Heart left ventricle (tissue), 16 donors: ENCODE measurements at places on chromosomes 12 and 14.

- no peak overlapping the region for H3K4me3 ChIP-seq
- no peaks in the 10 kb centered on the region for H3K36me3 ChIP-seq
- DNase-seq: no peak
- H3K27me3 ChIP-seq: no peaks in the 10 kb centered on the region
Observed at GRCh38 chr12:92360543-92360942, 214.9 kb upstream of the BTG1 start.

GRCh38 chr12:40287369-40287975 is 62.7 kb downstream of the LRRK2 start:
- H3K27ac ChIP-seq: no peak overlapping the region
- no peak overlapping the region for H3K4me3 ChIP-seq
- no peaks in the 10 kb centered on the region for H3K27me3 ChIP-seq
- DNase-seq: no peak
- H3K4me1 ChIP-seq: no peaks in the 10 kb centered on the region

DNA sequence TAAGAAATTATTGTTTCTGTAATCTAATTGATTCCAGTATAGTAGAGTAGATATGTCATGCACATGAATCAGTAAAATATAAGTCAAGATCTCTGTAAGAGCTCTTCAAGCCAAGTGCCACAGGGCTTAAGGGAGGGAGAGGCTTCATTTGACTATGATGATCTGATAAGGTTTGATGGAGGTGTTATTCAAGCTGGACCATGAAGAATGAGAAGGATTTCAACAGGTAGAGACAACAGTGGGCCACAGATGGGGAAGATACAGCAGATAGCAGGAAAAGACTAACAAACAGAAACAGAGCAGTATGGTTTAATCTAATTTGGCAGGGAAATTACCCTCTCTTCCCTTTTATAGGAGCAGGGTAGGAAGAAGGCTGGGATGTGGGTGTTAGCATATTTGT is 40.6 kb upstream of the FKBP4 start:
- H3K27ac ChIP-seq: no peak overlapping the region
- peaks cover 3% of the 10 kb centered on the region for H3K4me1 ChIP-seq
- H3K27me3 ChIP-seq: peaks cover 3% of the 10 kb centered on the region
- H3K36me3 ChIP-seq: no peaks in the 10 kb centered on the region
- no peak overlapping the region for H3K4me3 ChIP-seq
- DNase-seq: no peak

DNA sequence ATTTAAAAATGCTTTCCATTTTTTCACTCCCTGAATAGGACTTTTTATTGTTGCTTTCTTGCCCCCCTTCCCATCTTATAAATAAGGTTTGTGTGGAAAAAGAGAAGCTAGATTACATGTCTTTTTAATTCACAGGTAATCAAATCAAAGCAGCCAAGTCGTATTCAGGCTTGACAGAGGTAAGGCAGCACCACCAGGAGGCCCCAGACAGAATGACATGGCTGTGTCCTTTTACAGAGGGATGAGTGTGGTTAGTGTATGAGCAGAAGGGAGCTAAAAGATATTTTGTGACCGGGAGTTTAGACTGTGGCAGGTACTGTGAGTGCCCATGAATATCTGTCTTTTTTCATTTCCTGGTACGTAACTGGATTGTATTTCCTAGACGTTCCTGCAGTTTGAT is 596.1 kb downstream of the ETNK1 start:
- H3K27ac ChIP-seq: no peak overlapping the region
- no peaks in the 10 kb centered on the region for H3K36me3 ChIP-seq
- DNase-seq: no peak
- peaks cover 5% of the 10 kb centered on the region for H3K4me1 ChIP-seq

- H3K27ac ChIP-seq: no peak overlapping the region
- DNase-seq: no peak
- H3K4me1 ChIP-seq: peaks cover 3% of the 10 kb centered on the region
- H3K36me3 ChIP-seq: no peaks in the 10 kb centered on the region
- no peaks in the 10 kb centered on the region for H3K27me3 ChIP-seq
- peak overlapping the region; percentile 64 for H3K4me3 ChIP-seq
Observed at GRCh38 chr14:31024010-31024480, 1.4 kb upstream of the AP4S1 start.

GRCh38 chr12:68695454-68695853 is 8.7 kb downstream of the NUP107 start:
- H3K4me3 ChIP-seq: no peak overlapping the region
- H3K4me1 ChIP-seq: no peaks in the 10 kb centered on the region
- DNase-seq: no peak
- no peaks in the 10 kb centered on the region for H3K27me3 ChIP-seq

GRCh38 chr14:54890788-54891187 is 11.8 kb downstream of the GCH1 start:
- H3K36me3 ChIP-seq: no peaks in the 10 kb centered on the region
- H3K4me3 ChIP-seq: no peak overlapping the region
- H3K27me3 ChIP-seq: no peaks in the 10 kb centered on the region
- H3K4me1 ChIP-seq: no peaks in the 10 kb centered on the region
- no peak for DNase-seq

- no peaks in the 10 kb centered on the region for H3K36me3 ChIP-seq
- H3K27ac ChIP-seq: no peak overlapping the region
- H3K4me3 ChIP-seq: no peak overlapping the region
- DNase-seq: no peak
Observed at GRCh38 chr14:61875483-61875882, 113.3 kb downstream of the SNAPC1 start.

GRCh38 chr14:65156568-65157366 is 54.5 kb upstream of the MAX start:
- H3K27me3 ChIP-seq: no peaks in the 10 kb centered on the region
- H3K36me3 ChIP-seq: no peaks in the 10 kb centered on the region
- peak; percentile 65 for DNase-seq
- peaks cover 7% of the 10 kb centered on the region for H3K4me1 ChIP-seq
- H3K27ac ChIP-seq: peak overlapping the region; percentile 46

DNA sequence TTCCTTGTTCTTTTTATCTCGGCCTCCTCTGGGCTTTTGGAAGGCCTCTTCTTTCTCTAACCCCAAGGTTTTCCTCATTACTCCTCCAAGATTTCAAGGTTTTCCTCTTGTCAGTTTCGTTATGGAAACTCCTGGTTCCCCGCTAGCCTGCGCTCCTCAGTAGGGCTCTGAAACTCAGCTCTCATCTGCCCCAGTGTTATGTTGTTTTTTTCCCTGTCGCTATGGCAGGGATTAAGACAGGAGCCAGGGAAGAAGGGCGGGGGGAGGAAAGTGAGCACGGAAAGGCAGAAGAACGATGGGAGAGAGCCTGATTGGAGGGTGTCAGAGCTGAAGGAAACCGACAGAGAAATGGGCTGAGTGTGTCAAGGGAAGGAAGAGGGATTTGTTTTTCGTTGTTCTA is 26.5 kb upstream of the JDP2 start:
- H3K27ac ChIP-seq: peak overlapping the region; percentile 70
- H3K27me3 ChIP-seq: no peaks in the 10 kb centered on the region
- no peaks in the 10 kb centered on the region for H3K36me3 ChIP-seq
- H3K4me1 ChIP-seq: peaks cover 25% of the 10 kb centered on the region

- no peak for DNase-seq
- H3K4me1 ChIP-seq: no peaks in the 10 kb centered on the region
- no peak overlapping the region for H3K4me3 ChIP-seq
- no peak overlapping the region for H3K27ac ChIP-seq
- H3K27me3 ChIP-seq: no peaks in the 10 kb centered on the region
Observed at GRCh38 chr12:9071518-9071917, 44.2 kb downstream of the A2M start.

GRCh38 chr12:31479516-31480210 is 111.3 kb downstream of the DENND5B start:
- H3K27me3 ChIP-seq: no peaks in the 10 kb centered on the region
- no peak overlapping the region for H3K27ac ChIP-seq
- no peak overlapping the region for H3K4me3 ChIP-seq
- H3K36me3 ChIP-seq: no peaks in the 10 kb centered on the region

DNA sequence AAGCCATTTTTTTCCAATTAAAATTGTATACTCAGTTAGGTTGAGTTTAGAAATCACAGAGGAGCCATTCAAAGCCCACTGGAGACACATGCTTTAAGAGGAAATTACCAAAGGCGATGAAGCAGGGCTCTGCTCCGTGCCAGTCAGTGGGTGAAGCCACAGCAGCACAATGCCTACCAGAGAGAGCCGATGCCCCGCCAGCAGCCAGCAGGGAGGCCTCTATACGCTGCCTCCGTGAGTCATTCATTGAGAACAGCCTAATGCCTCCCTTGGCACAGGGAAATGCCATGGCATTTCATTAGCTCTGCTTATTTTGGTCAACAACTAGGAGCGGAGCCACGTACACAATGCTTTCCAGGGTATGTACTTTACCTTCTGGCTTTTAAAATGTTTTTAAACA is 197.8 kb upstream of the FRMD6 start:
- no peak overlapping the region for H3K4me3 ChIP-seq
- DNase-seq: no peak
- no peak overlapping the region for H3K27ac ChIP-seq
- H3K27me3 ChIP-seq: no peaks in the 10 kb centered on the region
- H3K36me3 ChIP-seq: no peaks in the 10 kb centered on the region

DNA sequence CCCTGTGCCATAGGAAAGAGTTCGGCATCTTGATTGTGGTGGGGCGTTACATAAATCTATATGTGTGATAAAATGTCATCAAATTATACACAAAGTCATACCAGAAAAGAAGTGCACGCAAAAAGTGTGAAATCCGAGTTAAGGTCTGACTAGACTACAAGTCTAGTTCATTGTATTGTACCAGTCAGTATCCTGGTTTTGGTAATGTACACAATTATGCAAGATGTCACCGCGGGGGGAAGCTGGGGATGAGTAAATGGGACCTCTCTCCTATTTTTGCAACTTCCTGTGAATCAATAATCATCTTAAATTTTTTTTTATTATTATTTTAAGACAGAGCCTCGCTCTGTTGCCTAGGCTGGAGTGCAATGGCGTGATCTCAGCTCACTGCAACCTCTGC is 43.2 kb upstream of the BCL11B start:
- H3K4me1 ChIP-seq: no peaks in the 10 kb centered on the region
- H3K27me3 ChIP-seq: peaks cover 12% of the 10 kb centered on the region
- H3K36me3 ChIP-seq: no peaks in the 10 kb centered on the region
- no peak overlapping the region for H3K4me3 ChIP-seq
- no peak for DNase-seq

- no peaks in the 10 kb centered on the region for H3K27me3 ChIP-seq
- H3K4me3 ChIP-seq: no peak overlapping the region
- H3K4me1 ChIP-seq: no peaks in the 10 kb centered on the region
Observed at GRCh38 chr12:99920353-99920960, 64.3 kb downstream of the ANKS1B start.

DNA sequence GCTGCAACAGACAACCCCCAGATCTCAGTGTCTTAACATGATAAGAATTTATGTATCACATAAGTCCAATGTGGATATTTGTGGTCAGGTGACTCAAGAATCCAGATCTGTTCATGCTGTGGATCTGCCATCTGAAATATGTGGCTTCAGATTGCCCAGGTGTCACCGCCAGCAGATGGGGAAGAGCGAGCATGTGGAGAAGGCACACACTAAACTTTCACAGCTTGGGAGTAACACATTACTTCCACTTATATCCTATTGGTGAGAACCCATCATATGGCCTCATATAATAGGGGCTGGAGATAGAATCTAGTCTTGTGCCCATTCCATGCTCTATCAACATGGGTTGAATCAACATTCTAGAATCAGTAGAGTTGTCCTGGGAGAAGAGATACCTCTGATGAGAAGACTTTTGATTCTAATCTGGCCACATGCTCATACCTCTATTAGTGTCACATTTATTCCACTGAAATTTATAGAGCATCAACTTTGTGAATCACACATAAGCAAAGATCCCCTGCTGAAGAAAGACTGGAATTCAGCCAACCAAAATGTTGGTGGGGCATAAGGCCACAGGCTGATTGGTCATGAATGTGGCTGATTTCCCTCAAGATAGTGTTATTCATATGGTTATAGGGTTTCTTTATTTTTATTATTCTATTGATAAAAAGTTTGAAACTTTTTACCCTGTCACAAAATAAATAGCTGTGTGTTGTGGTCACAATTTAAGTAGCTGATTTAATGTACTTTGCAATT is 6.0 kb upstream of the CALCOCO1 start:
- H3K36me3 ChIP-seq: no peaks in the 10 kb centered on the region
- H3K4me3 ChIP-seq: no peak overlapping the region
- H3K27ac ChIP-seq: no peak overlapping the region
- no peak for DNase-seq

GRCh38 chr12:57611108-57611826 is at the start of gene ARHGEF25:
TSS of gene ARHGEF25 (plus strand) at chr12:57611435. CDS start at chr12:57611895, 460 bp downstream.
- no peaks in the 10 kb centered on the region for H3K27me3 ChIP-seq
- peak; percentile 88 for DNase-seq
- H3K4me3 ChIP-seq: peak within 1 kb of the TSS; percentile 74
- peaks cover 12% of the 10 kb centered on the region for H3K4me1 ChIP-seq
- H3K27ac ChIP-seq: peak within 1 kb of the TSS; percentile 86

DNA sequence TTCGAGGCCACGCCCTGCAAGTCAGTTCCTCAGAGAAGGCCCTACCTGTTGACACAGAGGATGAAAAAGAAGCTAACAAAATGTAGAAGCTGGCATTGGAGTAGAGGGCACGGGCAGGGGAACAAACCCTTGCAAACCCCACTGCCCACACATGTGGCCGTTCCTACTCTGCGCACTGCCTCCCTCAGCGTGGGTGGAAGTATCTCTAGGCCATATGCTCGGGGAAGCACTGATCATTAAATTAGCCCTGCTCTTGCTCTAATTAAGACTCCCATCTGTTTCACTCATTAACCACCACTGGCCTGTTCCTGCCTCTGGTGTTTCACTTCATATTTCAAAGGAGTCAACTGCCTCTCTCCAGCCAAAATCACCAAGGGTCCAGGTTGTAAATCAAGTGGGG is 201.2 kb upstream of the SFSWAP start:
- H3K27me3 ChIP-seq: no peaks in the 10 kb centered on the region
- H3K4me1 ChIP-seq: no peaks in the 10 kb centered on the region
- no peak overlapping the region for H3K4me3 ChIP-seq
- DNase-seq: no peak
- no peaks in the 10 kb centered on the region for H3K36me3 ChIP-seq
- H3K27ac ChIP-seq: no peak overlapping the region

DNA sequence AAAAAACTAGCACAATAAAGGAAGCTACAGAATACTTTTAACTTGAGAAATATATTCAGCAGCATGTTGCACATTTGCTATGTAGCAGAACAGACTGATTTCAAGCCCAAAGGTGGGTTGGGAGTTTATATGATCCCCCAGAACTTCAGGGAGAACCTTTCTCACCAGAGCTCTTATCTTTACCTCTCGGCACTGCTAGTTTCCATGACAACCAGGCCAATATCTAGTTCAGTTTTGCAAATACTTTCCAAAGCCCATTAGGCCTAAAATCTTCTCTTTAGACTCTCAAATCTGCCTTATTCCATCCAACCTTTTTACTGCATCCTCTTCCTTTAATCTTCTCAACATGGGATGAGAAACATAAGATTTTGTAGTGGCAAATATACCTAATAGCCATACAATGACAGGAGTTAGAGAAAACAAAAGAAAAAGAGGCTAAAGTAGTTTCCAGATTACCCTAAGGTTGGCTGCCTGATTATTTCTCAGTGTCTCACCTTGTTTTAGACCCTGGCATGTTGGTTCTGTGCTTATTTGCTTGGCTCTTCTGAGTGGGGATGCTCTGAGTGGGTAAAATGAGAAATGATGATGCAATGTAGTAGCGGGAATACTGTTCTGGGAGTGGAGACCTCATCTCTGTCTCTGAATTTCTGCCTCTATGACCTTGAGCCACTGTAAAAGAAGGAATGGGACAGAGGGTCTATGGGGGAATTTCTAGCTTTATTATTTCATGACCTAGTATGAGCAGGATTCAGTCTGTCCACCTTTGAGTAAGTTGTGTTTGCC is 427.6 kb upstream of the STXBP6 start:
- no peak overlapping the region for H3K27ac ChIP-seq
- H3K4me3 ChIP-seq: no peak overlapping the region
- no peaks in the 10 kb centered on the region for H3K27me3 ChIP-seq
- H3K4me1 ChIP-seq: no peaks in the 10 kb centered on the region
- H3K36me3 ChIP-seq: no peaks in the 10 kb centered on the region

GRCh38 chr12:29907461-29907860 is 123.7 kb upstream of the TMTC1 start:
- no peaks in the 10 kb centered on the region for H3K4me1 ChIP-seq
- no peak overlapping the region for H3K27ac ChIP-seq
- H3K36me3 ChIP-seq: no peaks in the 10 kb centered on the region
- H3K4me3 ChIP-seq: no peak overlapping the region
- no peaks in the 10 kb centered on the region for H3K27me3 ChIP-seq
